ENCODE measurements at places on chromosomes 3 and 15.

DNA sequence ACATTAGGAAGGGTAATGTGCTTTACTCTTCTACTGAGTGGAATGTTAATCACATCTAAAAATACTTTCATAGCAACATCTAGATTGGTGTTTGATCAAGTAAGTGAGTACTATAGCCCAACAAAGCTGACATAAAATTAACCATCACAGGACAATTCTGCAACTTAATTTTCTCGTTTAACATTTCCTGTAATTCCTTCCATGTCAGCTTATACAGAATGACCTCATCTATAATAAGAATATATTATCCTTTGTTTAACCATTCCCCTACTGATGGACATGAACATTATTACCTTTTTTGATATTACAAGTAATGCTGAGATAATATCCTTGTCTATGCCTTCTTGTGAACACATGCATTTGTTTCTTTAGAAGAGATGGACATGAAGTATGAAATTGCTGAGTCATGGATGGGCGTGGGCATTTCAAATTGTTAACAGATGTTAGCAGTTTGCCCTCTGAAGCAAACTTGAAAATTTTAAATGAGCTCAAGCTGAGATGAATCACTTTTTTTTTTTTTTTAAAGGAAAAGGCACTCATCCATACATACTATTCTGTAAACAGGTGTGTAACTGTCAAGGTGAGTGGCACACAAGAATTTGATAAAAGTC is 85.1 kb downstream of the OXNAD1 start:
- no peak for DNase-seq

DNA sequence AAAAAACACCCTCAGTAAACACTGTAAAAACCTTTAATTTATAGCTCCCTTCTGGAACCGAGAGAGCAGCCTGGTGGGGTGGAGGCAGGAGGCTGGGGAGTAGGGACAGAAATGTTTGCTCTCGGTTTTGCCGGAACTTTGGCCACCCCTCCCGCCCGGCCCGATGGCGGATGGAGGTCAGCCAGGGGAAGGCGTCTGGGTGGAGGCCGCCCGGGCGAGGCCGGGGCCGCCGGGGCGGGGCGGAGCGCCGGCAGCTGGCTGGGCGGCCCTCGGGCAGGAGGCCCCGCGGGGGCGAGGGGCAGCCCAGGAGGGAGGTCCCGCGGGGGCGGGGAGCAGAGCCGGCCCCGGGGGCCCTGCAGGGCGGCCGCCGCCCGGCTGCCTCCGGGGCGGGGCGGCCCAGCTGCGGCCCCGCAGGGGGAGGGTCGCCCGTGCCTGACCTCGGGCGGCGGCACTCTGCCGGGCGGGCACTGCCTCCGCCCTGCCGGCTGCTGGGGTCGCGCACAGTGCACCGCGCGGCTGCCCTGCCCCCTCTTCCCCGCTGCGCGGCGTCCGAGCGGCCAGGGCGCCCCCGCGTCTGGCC is 829 bp upstream of the SKIL start:
- DNase-seq: peak; percentile 85

DNA sequence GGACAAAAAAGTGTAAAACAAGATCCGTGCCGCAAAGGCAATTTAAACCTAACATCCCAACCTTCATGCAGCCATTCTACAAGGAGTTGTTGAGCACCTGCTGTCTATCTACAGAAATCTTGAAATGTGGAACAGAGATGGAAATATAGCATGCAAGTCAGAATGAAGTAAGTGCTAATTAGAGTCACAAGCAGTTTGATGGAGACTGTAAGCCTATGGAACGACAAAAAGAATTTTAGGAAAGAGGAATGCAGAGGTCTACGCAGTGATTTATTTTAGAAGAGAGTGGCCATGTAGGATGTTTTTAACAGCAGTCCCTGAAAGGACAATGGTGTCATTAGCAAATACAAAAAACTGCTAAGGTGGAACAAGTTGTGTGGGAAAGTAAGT is 851 bp upstream of the DCBLD2 start:
- no peak for DNase-seq

- no peak for DNase-seq
These were observed 16.5 kb downstream of the CCDC66 start for GRCh38 chr3:56573501-56573900.

DNA sequence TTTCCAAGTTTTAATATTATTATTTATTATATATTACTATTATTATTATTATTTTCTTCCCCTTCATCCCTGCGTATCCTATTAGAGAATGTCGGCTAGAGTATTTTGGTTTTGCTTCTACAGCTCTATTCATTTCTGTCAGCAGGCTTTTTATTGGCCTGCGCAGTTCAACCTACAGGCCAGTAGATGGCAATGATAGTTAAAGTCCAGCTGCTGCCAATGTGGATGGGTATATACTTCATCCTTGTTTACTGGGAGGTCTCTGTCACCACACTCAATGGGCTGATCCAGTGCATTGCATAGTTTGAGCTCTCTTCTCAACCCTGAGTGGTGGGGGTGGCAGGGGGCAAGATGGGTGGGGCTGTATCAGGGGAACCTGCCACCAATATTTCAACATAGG is 799.8 kb downstream of the NSUN3 start:
- DNase-seq: no peak

DNA sequence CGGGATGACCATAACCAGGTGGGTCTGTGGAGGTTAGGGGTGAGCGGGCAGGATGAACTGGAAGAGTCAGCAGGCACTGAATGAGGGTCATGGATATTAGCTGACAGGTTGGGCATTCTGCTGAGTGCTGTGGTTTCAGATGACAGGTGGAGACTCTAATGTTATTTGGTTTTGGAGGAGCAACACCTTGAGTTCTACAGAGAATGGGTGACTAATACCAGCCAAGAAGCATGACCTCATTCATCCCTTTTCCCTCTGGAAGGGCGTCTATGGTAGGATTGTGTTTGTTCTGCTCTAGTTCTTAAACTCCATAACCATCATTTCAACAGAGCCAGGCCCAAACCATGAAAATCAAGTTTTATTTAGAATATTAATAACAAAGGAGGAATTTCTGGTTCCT is 550.7 kb upstream of the LMCD1 start:
- no peak for DNase-seq

GRCh38 chr3:156160647-156161046 is 40.3 kb downstream of the KCNAB1 start:
- no peak for DNase-seq

GRCh38 chr15:89090791-89091626 is 2.8 kb downstream of the ABHD2 start:
- DNase-seq: peak; percentile 58

Data from left colon (tissue), 2 donors.